ENCODE measurements at places on chromosomes 2 and 18.
A peak's percentile ranks its signal among the peaks of the same experiment; 100 is the strongest.

- peak; percentile 34 for DNase-seq
These were observed 4.7 kb upstream of the KRCC1 start for GRCh38 chr2:88059979-88060906.

DNA sequence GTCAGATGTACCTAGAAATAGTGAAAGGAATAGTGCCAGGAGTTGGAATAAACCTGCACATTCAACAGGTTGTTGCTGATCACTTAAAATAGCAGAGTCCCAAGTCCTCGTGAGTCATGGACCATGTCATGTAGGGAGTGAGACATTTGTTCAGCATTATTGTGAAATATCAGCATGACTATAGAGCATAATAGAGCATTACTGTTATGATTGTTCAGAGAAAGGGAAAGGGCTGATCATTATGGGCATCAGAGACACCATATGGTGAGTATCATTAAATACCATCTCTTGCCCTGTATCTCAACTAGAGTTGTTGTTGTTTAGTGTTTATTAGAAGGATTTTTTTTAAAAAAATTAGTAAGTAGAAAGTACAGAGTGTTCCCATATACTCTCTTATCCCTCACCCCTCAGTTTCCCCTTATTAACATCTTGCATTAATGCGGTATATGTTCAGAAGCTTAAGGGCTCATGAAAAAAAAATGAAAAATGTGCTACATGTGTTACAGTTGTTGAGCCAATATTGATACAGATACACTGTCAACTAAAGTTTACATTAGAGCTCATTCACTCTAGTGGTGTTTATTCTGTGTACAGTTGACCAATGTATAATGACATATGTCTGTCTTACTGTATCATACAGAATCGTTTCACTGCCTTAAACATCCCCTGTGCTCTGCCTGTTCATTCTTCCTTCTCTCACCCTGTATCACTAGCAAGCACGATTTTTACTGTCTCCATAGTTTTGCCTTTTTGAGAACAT is 5.7 kb downstream of the ELAC1 start:
- no peak for DNase-seq

GRCh38 chr2:217559084-217559483 is 443.7 kb downstream of the TNS1 start:
- DNase-seq: no peak

DNA sequence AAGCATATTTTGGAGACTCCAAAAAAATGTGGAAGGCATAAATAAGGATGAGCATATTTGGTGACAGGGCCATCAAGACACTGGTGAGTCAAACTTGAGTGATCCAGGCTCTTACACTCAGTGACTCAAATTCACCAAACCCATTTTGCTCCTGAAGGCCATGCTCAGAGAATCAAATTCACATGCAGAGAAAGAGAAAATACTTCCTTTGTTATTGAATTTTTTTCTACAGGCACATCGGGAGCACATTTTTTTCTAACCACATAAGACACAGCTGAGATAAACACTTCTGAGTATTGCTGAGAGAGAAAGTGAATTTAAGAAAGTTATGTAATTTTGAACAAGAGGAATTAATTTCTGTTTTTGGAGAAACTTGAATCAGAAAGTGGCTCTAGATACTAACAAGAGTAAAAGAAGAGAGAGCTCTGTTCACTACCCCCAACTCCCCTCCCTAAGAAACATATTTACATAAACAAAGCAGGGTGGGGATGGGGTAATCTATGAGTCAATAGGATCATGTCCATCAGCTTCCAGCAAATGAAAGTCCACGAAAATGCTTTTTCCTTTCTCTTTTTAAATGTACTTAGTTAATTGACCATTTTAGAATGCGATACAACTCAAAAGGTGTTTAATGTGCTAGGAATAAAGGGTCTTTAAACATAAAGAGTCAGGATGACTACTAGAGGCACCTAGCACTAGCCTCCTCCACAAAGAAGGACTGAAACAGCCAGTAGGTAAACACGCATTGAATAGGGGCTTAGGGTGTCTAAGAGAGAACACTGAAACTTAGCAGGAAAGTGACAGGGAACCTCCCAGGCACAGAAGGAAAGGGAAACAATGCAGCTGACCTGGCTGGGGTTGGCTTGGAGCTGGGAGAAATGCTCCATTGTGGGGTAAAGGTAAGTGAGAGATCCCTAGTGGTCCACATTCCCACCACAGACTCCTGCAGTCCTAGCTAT is 152.3 kb downstream of the KCNE4 start:
- DNase-seq: peak; percentile 76

GRCh38 chr2:34368304-34368703 is 769.2 kb upstream of the FAM98A start:
- DNase-seq: no peak

DNA sequence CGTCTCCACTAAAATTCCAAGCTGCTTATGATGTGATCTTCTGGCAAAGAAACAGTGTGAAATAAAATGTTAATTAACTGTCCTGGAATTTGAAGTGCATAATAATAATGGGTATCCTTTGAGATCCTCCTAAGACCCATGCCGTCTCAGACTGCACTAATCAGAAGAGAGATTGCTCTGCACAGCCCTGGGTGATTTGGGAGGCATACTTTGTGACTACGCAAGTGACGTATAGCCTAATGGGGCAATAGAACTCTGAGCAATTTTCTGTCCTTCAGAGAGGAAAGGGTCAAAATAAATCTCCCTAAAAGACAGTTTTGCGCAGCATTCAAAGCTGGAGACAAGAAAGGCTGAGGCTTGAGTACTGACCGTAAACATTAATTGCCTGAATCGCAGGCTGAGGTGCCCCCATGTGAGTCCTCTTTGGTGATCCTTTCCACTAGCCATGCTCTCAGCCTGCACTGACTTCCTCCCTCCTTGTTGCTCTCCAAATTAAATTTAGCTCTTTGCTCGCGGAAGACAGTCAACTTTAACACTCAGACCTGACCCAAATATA is 76.0 kb downstream of the DPP4 start:
- no peak for DNase-seq

GRCh38 chr2:199273042-199273511 is 184.7 kb downstream of the SATB2 start:
- no peak for DNase-seq
